ENCODE measurements at places on chromosomes 2 and 18.
A peak's percentile ranks its signal among the peaks of the same experiment; 100 is the strongest.

GRCh38 chr2:126857502-126857901, 41.2 kb upstream of the TEX51 start:
- no peak for DNase-seq

DNA sequence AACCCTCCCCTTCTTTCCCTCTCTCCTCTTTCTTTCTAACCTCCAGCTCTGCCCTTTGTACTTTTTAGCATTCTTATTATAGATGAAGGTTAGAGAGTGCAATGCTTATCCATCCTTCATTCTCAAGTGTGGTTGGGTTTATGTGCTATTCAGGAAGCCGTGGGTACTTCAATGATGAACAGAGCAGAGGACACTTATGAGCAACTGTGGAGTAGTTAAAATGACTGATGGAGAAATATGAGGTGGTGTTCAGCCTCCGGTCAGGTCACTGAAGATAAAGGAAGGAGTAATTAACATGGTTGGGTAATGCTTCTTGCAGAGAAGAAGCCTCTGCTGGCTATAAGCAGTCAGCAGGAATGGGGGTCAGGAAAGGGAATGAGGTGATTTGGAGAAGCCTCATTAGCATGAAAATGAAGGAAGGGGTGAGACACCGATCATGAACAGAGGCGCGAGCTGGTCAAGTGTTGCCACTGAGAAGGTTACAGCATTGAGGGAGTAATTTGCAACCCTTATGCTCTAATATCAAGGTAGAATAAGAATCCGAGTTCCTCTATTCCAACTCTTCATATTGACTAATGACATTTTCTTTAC, 174.7 kb downstream of the LPIN1 start:
- DNase-seq = no peak

GRCh38 chr18:23967321-23968089, 47.0 kb upstream of the TTC39C start:
- peak; percentile 48 for DNase-seq

GRCh38 chr2:227460070-227460485, 11.9 kb upstream of the AGFG1 start:
- peak; percentile 87 for DNase-seq

GRCh38 chr2:132845339-132845738, 175.3 kb upstream of the LYPD1 start:
- no peak for DNase-seq

GRCh38 chr2:230896346-230897115, 28.5 kb downstream of the GPR55 start:
- DNase-seq = no peak

- no peak for DNase-seq
Measured at GRCh38 chr2:39383146-39383545, 53.9 kb downstream of the MAP4K3 start.

- DNase-seq = no peak
Measured at GRCh38 chr2:97868986-97869721, 126.6 kb downstream of the TMEM131 start.

DNA sequence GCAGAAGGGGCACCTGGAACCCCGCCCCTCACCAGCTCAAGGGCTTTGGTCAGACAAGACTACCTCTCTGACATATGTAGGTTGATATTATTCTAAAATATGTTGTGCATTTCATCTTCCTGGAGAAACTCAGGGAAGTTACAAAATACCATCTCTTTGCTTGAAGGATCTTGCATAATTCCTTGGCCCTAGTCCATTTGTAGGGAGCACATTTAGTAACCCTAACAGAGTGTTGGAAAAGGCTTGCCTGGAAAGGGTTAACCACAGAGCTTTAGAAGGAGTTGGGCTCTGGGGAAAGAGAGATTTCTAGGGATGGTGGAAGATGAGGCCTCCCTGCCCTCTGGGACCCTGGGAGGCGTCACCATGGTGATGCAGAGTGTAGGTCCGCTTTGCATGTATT, 143.0 kb upstream of the SLC1A4 start:
- no peak for DNase-seq

- no peak for DNase-seq
Measured at GRCh38 chr2:29227935-29228675, 112.9 kb downstream of the CLIP4 start.

GRCh38 chr2:200138391-200139124, 167.9 kb upstream of the SPATS2L start:
- DNase-seq = no peak

DNA sequence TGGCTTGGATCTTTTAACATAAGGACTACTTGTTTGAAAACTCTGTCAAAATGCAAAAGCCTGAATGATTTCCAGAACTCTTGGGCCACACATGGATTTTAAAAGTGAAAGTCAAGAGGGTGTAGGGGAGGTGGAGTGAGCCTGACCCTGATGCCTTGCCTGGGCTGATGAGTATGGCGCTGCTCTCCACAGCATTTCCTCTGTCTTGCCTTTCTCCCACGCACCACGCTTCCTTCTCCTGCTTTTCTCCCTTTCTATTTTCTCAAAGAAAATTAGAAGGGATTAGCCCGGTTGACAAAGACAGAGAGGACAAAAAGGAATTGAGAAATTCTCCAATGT, 207.0 kb upstream of the CCDC68 start:
- DNase-seq = no peak

DNA sequence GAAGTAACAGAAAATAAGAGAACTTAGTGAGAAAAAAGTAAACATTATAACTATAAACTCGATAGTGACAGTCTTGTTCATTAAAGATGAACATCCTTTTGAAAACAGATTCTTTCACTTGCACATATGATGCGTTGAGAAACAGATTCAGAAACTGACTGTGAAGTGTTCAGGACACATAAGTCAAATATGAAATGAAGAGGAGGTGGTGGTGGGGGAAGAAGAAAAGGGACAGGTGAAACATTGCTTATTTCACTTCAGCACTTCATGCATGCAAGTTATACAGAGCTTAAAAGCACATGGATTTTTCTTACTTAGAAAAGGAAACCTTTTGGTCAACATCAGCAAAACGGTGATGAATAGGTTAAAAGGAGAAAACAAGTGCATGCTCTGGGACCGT, 42.5 kb downstream of the STAT4 start:
- no peak for DNase-seq

GRCh38 chr2:108905176-108905575, 83.8 kb downstream of the EDAR start:
- no peak for DNase-seq

DNA sequence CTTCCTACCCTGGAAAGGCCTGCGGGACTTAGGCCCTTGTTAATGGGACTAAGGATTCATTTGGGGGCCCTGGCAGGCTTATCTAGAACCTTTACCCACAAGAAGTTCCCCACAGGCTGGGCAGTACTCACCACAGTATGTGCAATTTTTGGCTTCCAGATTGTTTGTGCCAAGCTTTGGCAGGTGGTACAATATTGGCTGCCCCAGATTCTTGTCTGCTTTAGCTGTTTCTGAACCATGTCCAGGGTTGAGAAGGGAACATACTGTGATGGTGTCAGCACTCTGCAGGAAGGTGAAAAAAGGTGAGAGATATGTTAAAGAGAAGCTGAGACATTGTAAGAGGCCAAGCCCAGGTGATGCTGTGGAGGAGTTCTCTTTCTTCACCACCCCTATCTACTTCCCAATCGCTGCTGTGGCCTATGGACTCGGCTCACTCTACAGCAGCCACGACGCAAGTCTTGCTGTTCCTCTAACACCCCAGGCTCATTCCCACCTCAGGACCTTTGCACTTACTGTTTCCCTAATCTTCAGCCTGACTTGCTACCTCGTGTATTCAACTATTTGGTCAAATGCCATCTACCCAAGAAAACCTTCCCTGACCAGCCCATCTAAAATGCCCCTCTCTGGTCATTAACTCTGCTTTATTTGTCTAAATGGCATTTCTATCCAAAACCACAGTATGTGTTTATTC, 9.2 kb downstream of the SLC4A5 start:
- DNase-seq = no peak

GRCh38 chr18:46868169-46868921, 49.0 kb downstream of the PIAS2 start:
- no peak for DNase-seq

GRCh38 chr2:8256905-8257304, 425.0 kb upstream of the ID2 start:
- no peak for DNase-seq

DNA sequence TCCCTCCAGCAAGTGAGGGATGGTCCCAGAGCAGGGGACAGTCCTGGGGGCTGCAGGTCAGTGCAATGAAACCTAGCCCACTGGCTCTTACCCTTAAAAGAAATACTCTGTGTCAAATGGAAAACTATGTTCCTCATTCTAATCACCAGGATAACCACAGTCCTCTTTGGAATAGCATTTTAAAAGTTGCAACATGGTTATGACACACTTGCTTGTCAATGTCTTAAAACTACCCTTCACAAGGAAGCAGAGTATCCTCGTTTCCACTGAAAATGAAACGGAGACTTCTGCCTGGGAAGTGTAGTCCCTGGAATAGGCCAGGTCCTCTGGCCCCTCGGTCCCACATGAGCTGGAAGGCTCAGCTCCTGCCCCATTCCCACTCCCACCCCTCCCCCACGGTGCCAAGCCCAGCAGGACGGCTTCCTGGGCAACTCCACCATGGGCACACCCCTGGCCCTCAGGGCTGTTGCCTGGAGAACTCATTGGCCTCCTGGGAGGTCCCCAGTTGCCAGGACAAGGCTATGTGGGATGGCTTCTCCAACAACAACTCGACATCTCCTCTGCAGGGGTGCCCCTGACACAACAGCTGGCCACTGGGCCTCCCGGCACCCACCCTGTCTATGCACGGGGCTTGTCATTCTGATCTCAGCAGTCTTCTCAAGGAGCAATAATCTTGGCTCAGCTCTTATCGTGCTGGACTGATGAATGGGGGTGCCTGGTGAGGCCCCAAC, 38.3 kb upstream of the ST3GAL5 start:
- no peak for DNase-seq

DNA sequence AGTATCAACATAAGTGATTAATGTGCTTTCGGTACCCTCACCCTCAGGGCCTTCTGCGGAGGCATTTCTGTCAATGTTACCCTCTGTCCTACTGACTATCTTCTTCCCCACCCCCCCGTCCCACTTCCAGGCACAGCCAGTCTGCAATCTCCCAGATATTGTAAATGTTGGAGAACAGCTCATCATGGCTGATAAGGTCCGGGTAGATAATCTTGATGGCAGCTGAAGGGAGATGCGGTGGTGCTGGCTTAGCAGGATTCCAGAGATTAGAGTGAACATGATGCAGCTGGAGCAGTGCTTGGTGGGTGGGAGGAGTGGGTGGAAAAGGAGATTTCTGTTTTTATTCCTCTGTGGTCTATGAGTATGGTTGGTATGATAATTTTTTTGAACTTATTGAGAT, 15.5 kb downstream of the GTF2A1L start:
- DNase-seq = no peak

GRCh38 chr18:29979881-29980280, 1062.7 kb downstream of the DSC3 start:
- DNase-seq = no peak

DNA sequence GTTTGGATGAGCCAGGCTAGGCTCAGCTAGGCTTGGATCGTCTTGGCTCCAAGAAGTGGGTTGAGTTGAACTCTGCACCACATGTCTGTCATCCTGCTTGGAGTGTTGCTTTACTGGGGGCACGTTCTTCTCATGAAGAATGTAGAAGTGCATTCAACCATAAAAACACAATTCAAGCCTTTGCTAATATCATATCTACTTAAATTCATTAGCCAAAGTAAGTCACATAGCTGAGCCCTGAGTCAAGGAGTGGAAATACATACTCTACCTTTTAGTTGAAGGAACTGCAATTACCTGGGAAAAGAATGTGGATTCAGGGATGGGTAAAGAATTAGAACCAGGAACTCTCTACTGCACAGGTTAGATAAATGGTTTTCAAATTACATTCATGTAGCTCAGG, 360.4 kb upstream of the KCNH7 start:
- no peak for DNase-seq

- DNase-seq = no peak
Measured at GRCh38 chr18:70195852-70196434, 9.5 kb downstream of the RTTN start.

DNA sequence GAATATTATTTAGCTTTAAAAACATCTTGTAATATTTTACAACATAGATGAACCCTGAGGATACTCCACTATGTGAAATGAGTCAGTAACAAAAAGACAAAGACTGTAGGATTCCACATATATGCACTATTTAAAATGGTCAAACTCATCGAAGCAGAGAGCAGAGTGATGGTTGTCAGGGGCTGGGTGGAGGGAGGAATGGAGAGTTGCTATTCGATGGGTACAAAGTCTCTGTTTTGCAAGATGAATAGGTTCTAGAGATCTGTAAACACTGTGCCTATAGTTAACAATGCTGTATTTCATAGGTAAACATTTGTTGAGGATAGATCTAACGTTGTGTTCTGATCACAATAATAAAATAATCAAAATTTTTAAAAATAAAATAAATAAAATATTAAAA, 1675.9 kb upstream of the CELF4 start:
- DNase-seq = no peak

DNA sequence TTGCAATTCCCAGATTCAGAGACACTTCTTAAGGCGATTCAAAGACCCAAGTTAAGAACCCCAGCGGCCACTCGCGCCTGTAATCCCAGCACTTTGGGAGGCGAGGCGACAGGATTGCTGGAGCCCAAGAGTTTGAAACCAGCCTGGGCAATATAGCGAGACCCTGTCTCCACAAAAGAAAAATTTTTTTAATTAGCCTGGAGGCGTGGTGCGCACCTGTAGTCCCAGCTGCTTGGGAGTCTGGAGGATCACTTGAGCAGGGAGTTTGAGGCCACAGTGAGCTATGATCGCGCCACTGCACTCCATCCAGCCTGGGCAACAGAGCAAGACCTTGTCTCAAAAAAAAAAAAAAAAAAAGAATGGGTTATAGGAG, 585 bp upstream of the ANAPC1 start:
- no peak for DNase-seq

- no peak for DNase-seq
Measured at GRCh38 chr2:31505111-31505510, 75.6 kb downstream of the SRD5A2 start.

DNA sequence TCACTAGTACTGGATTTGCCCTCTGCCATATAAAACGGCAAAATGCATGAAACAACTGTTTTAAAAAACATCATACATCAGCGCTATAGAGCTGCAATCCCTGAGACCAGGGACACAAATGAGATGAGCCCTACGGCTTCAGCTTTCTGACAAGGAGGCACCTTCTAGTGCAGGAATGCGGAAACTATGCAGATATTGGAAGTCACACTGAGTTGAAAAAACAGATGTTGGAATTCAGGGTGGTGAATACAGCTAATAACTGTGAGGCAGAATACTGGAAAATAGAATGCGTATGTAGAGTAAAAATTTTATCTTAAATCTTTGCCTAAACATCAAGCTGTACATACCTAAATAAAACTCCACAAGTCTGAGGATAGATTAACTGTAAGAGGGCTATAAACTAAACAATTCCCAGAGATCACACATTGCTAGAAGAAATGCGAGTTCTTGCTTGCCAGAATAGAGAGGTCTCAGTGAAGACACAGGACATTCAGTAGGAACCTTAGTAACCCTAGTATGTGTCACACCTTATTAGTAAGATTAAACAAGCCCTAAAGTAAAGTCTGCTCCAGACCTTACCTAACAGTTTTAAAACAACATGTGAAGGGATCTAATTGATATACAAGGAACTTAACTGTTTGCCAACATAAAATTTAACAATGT, 541.4 kb upstream of the DDX18 start:
- DNase-seq = no peak

All from GM06990 (cell line).